ENCODE measurements at places on chromosomes 6 and 20.

DNA sequence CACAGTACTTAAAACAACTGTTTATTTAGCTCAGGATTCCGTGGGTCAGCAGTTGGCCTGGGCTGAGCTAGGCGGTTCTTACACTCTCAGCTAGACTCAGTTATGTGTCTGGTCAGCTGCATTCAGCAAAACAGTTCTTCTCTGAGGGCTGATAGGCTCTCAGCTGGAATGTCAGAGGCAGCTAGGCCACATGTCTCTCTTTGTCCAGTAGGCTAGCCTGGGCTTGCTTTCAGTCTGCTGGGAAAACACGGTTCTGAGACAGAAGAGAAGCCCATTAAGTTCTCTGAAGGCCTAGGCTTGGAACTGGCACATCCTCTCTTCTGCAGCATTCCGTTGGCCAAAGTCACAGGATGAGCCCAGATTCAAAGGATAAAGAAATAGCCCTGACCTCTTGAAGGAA is 65.6 kb downstream of the TULP4 start:
- peak; percentile 13 for DNase-seq

- DNase-seq, result no peak
Observed at GRCh38 chr6:127456465-127456864, 2.7 kb downstream of the KIAA0408 start.

- DNase-seq, result no peak
Observed at GRCh38 chr20:11497545-11497944, 420.1 kb upstream of the BTBD3 start.

- DNase-seq, result peak; percentile 47
Observed at GRCh38 chr6:134464690-134465411, 146.9 kb upstream of the SGK1 start.

GRCh38 chr6:111683749-111684267 is 78.1 kb upstream of the TRAF3IP2 start:
- peak; percentile 81 for DNase-seq

- DNase-seq, result no peak
Observed at GRCh38 chr20:1711826-1712601, 54.4 kb upstream of the SIRPG start.

- DNase-seq, result no peak
Observed at GRCh38 chr6:151975795-151976194, 168.3 kb downstream of the ESR1 start.

DNA sequence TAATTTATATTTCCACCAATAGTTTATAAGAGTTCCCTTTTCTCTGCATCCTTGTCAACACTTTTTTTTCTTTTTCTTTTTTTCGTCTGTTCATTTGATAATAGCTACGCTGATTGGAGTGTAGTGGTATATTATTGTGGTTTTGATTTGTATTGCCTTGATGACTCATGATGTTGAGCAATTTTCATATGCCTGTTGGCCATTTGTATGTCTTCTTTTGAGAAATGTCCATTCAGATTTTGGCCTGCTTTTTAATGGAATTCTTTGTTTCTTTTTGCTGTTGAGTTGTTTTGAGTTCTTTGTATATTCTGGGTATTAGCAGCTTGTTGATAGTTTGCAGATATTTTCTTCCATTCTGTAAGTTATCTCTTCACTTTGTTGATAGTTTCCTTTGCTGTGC is 773.4 kb downstream of the KIF16B start:
- no peak for DNase-seq

- DNase-seq, result no peak
Observed at GRCh38 chr20:32907886-32908285, 49.2 kb downstream of the EFCAB8 start.

GRCh38 chr6:138522611-138523010 is 23.3 kb upstream of the NHSL1 start:
- DNase-seq, result no peak

DNA sequence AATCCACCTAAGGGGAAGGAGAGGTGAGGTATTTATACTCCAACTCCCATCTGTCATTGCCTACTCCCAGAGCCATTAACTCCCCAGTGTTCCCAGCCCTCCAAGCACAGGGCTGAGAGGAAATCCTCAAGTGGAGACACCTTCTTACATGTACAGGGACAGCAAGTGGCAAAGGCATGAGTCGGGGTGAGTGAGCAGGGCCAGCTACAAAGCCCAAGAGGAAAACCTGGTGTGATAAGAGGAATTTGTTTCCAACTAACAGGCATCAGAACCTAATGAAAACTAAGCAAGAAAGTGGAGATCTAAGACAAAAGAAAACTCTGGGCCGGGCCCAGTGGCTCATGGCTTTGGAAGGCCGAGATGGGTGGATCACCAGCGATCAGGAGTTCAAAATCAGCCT is 70.0 kb upstream of the SRSF6 start:
- DNase-seq, result no peak

DNA sequence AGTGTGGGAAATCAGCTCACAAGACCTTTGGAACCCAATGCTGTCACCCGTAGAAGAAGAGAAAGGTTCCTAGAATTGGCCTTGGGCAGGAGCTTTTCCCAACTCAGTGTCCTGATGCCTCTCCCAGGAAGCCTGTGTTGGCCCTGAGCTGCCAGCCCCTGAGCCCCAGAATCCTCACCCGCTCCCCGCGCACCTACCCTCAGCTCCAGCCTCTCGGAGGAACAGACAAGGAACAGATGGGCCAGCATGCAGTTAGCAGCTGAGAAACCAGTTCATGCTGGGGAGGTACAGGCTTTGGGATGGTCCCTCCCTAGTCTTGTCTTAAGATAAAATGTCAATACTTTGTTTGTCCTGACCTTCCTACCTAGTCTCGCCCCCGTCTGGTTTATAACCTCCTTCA is 121.9 kb upstream of the CDH4 start:
- no peak for DNase-seq

DNA sequence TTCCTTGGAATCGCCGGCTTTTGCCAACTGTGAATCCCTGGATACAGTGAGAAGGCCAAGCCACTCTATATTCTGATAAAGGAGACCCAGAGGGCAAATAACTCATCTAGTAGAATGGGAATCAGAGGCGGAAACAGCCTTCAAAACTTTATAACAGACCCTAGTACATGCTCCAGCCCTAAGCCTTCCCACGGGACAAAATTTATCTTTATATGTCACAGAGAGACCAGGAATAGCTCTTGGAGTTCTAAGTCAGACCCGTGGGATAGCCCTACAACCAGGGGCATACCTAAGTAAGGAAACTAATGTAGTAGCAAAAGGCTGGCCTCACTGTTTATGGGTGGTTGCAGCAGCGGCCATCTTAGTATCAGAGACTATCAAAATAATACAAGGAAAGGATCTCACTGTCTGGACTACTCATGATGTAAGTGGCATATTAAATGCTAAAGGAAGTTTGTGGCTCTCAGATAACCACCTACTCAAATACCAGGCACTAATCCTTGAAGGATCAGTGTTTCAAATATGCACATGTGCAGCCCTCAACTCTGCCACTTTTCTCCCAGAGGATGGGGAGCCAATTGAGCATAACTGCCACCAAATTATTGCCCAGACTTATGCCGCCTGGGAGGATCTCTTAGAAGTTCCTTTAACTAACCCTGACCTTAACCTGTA is 29.5 kb downstream of the CEP85L start:
- DNase-seq, result peak; percentile 12

DNA sequence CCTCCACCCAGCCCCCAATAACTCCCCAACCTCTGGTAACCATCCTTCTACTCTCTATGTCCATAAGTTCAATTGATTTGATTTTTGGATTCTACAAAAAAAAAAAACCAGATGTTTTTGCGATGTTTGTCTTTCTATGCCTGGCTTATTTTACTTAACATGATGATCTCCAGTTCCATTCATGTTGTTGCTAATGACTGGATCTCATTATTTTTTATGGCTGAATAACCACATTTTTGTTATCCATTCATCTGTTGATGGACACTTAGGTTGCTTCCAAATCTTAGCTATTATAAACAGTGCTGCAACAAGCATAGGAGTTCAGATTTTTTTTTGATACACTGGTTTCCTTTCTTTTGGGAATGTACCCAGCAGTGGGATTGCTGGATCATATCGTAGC is 98.8 kb downstream of the LYRM2 start:
- DNase-seq, result no peak

DNA sequence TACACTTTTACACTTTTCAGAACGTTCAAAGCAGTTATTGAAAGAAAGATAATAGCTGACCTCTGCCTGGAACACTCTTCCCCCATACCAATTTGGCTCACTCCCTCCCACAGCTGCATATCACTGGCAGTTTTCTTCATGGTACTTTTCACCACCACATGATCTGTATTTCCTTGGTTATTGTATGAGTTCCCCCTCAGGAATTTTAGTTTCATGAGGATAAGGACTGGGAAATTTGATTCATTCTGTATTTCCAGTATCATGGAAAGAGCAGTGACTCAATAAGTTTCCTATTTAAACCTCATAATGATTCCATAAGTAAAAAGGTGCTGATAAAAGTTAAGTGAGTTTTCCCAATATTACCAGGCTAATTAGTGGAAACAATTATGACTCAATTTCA is 16.0 kb downstream of the HTR1B start:
- DNase-seq, result no peak

GRCh38 chr6:148968771-148969602 is 222.2 kb downstream of the UST start:
- DNase-seq, result peak; percentile 39

GRCh38 chr6:42113936-42114636 is 28.3 kb downstream of the C6orf132 start:
- no peak for DNase-seq

GRCh38 chr20:52852714-52853113 is 119.4 kb upstream of the TSHZ2 start:
- DNase-seq, result no peak

DNA sequence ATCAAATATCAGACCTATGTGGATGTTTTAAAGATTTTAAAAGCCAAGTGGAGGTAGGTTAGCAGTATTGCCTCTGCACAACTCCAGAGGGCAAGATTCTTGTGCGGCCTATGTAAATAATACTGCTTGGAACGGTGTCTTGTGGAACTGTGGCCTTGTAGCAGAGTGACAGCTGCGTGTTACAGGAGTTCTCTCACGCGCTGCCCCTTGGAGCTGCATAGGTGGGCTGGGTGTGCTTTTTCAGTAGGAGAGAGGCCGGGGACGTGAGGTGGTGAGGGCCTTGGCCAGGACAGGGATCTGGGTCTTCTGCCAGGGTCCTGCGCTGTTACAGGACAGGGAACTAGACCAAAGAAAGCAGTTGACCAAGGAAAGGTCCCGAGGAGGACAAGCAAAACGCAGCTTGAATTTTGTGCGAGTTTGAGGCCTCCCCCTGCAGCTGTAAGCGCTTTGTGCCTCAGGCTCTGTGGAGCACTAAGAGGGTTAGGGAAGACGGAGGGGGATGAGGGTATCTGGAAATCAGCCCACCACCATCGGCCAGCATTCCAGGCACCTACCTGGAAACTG is 1.5 kb downstream of the TMEM181 start:
- DNase-seq, result no peak

DNA sequence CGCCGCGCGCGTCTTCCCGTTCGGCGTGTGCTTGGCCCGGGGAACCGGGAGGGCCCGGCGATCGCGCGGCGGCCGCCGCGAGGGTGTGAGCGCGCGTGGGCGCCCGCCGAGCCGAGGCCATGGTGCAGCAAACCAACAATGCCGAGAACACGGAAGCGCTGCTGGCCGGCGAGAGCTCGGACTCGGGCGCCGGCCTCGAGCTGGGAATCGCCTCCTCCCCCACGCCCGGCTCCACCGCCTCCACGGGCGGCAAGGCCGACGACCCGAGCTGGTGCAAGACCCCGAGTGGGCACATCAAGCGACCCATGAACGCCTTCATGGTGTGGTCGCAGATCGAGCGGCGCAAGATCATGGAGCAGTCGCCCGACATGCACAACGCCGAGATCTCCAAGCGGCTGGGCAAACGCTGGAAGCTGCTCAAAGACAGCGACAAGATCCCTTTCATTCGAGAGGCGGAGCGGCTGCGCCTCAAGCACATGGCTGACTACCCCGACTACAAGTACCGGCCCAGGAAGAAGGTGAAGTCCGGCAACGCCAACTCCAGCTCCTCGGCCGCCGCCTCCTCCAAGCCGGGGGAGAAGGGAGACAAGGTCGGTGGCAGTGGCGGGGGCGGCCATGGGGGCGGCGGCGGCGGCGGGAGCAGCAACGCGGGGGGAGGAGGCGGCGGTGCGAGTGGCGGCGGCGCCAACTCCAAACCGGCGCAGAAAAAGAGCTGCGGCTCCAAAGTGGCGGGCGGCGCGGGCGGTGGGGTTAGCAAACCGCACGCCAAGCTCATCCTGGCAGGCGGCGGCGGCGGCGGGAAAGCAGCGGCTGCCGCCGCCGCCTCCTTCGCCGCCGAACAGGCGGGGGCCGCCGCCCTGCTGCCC is 1.1 kb downstream of the SOX4 start:
- DNase-seq, result peak; percentile 81

- DNase-seq, result peak; percentile 35
Observed at GRCh38 chr6:87391334-87391733, 16.4 kb upstream of the CFAP206 start.

- no peak for DNase-seq
Observed at GRCh38 chr6:98931696-98932095, 16.1 kb downstream of the FBXL4 start.

GRCh38 chr20:23079016-23079351 is 7.1 kb downstream of the CD93 start:
- DNase-seq, result no peak

GRCh38 chr6:155481215-155481614 is 25.6 kb upstream of the NOX3 start:
- peak; percentile 54 for DNase-seq

GRCh38 chr6:22550971-22551670 is 18.2 kb upstream of the HDGFL1 start:
- no peak for DNase-seq

DNA sequence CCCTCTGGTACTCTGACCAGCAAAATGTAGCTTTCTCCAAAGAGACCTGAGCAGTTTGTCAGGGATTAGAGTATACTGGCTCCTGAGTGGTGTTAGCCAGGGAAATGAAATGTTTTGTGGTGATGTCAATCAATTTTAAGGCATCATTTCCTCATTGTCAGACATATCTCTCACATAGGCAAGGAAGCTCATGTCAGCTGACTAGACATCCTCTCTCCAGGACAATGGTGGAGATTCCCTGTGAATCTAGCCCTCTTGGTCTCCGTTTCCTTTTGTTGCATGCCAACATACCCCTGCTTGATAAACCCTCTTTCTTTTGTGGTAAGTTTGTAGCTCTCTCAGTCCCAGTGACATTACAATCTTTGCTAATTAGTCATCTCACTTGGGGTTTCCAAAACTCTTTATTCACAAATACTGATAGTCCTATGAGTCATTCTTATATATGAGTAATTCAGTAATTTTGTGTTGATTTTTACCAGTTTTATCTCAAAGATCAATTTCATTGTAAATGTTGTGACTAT is 135.6 kb upstream of the PTPRK start:
- peak; percentile 72 for DNase-seq

- peak; percentile 92 for DNase-seq
Observed at GRCh38 chr6:31087494-31088089, 24.8 kb downstream of the C6orf15 start.

- no peak for DNase-seq
Observed at GRCh38 chr6:111764238-111765175, 108.7 kb downstream of the FYN start.

All from GM03348 (cell line).